ENCODE measurements at places on chromosomes 12 and 14.

DNA sequence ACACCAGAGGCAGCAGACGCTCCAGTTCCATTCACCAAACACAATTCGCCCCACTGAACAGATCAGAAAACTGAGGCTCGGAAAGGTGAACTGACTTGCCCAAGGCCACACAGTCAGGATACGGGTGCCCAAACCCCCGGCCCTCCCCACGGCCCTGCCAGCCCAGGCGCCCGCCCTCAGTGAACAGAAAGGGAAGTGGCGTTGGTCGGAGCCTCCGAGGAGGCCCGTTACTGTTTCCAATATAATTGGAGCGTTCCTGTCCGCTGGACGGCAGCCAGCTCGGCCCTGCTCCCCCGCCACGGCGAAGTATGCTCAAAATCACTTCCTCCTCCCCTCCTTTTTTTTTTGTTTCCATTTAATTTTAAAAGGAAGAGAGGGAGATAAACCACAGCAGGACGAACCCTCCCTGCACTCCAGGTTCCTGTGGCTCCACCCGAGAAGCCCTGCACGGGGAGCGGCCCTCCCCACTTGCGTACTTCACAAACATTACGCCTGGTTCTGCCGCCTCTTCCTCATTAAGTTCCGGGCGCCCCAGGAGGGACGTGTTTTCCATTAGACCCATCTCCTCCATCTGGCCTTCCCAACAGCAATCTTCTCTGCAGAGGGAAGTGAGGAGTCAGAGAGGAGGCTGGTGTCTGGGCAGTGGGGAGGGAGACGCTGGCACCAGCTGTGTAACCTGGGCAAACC lies 61.1 kb downstream of the NCOR2 start:
- no peak for DNase-seq

- no peak for DNase-seq
These were observed 16.1 kb upstream of the PLEKHA5 start for GRCh38 chr12:19113464-19113863.

GRCh38 chr12:93008044-93008778 lies 79.1 kb upstream of the EEA1 start:
- DNase-seq = no peak

- no peak for DNase-seq
These were observed 3.7 kb downstream of the TSPAN11 start for GRCh38 chr12:30930238-30930637.

DNA sequence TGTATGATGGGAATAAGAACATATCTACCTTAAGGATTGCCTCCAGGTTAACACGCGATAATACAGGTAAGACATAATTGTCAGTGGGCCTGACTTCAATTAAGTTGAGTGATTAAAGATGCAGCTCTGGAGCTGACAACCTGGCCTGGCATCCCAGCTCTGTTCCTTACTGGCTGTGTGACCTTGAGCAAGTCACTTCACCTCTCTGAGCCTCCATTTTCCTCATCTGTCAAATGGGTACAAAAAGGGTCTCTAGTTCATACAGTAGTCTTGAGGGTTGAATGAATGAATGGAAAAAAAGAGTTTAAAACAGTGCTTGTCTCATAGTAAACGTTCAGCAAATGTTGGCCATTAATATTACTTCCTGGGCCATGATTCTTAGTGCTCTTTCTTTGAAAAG lies 213.9 kb downstream of the PHETA1 start:
- no peak for DNase-seq

DNA sequence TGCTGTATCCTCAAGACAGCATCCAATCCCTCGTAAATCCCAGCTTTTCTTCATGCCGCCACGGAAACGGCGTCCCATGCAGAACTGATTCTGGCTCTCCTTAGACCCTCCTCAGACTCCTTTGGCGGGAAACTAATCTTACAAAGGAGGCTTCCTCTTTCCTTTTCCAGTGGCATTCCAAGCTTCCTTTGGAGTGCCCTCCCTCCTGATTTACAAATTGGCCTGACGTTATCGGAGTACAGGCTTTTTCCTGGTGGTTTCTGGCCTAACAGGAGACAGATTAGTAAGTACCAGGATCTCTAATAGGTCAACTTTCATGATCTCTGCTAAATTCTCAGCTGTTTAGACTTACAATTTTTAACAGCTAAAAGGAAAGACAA lies 1.3 kb upstream of the ZDHHC17 start:
- DNase-seq = no peak

DNA sequence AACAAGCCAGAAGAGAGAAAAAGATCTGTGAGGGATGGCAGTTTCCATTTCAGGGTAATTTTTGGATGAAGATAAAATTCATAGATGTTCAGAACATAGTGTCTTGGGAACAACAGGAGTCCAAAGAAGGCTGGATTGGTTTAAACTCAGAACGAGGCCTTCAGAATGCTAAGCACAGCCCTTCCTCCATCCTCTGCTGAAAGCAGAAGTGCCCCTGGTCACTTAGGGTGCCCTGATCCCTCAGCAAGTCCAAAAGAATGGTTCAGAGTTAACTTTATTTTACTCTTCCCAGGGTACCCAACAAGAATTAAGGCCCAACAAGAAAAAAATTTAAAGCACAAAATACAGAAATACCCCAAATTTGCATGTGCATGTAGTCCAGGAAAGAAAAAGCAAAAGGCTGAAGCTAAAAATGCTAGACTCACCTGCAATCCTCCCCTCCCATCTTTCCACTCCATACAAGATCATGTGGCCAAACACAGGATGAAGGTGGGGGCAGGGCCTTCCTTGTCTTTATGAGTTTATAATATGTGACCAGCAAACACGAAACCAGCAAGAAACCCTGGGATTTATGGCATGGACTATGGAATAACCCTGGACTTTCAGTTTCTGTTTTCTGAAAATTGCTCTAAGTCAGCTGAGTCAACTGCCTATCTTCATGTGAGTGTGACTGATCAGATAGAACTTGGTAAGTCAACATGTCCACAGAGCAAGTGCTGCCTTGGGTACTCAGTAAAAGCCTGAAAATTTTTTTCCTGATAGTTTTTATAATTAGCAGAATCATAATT lies 21.2 kb downstream of the MAX start:
- DNase-seq = no peak

- DNase-seq = no peak
These were observed 34.7 kb downstream of the COX8C start for GRCh38 chr14:93381644-93382043.

- DNase-seq = no peak
These were observed 66.4 kb downstream of the UNC79 start for GRCh38 chr14:93496856-93497741.

- DNase-seq = no peak
These were observed 92.0 kb downstream of the TBX5 start for GRCh38 chr12:114313910-114314309.
